ENCODE measurements at places on chromosomes 6 and 20.

- DNase-seq = no peak
Observed at GRCh38 chr6:162887981-162888689, 160.4 kb downstream of the PACRG start.

DNA sequence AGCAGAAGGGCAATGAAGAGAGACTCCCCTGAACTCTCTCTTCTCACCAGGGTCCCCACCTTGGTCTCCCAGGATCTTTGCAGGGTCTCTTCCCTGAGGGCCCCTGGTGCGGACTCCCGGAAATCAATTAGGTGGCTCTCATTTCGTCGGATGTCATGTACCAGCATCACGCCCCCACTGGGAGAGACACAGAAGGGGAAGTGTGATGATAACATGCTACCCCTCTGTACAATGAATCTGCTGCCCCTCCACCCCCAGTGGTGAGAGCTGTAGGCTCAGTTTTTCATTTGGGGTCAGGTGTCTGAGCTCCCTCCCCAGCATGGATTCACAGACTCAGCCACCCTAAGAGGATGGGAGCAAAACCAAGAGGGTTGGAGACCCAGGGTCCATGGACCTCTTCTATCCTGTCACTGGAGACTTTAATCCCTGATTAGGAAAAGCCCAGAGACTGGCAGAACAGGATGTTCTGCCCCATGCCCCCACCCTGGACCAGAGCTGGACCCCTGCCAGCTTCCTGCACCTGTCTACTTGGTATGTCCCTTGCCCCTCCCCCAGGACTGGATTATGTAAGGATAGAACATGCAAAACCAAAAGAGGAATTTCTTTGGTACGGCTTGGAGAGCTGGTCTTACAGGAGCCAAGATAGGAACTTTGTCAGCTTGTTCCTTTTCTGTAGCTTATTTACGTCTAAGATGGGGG, 11.1 kb downstream of the GGT7 start:
- no peak for DNase-seq

DNA sequence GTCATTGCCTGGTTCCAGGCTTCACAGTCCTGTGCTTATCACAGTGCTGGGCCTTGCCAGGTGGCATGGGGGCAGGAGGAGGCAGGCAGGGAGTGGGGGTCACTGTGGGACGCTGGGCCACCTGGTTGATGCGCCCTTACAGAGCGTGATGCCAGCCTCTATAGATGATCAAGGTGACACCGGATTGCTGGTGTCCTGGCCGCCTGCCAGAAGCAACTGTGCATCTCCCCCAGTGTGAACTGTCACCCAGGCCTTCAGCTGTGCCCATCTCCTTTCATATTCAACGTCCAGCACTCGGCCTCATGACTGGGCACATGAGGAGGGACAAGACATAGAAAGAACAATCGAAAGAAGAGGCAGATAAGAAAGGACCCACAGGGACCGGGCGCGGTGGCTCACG, 318.9 kb downstream of the TAF4 start:
- DNase-seq = no peak

- DNase-seq = no peak
Observed at GRCh38 chr6:1878330-1878729, 268.6 kb downstream of the FOXC1 start.

DNA sequence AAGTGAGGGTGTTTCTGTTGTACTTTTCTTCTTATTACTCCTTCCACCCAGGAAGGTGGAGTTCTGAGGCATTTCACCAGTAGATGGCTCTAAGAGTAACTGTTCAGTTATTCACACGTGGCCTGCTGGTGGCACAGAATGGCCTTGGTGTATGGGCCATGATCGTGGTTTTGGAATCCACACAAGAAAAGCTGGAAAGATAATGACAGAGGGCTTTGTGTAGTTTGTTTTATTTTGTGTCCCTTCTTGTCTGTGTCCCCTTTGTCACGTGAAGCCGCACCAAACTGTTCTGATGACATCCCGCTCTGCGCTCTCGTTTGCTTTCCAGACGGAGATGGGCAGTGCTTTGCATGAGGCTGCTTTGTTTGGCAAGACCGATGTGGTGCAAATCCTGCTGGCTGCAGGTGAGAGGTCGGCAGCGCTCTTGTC, 93.4 kb downstream of the ANKS1A start:
- DNase-seq = no peak

- DNase-seq = no peak
Observed at GRCh38 chr6:18058429-18058828, 64.0 kb downstream of the NHLRC1 start.

GRCh38 chr6:37041521-37041920, 36.1 kb downstream of the FGD2 start:
- DNase-seq = no peak

DNA sequence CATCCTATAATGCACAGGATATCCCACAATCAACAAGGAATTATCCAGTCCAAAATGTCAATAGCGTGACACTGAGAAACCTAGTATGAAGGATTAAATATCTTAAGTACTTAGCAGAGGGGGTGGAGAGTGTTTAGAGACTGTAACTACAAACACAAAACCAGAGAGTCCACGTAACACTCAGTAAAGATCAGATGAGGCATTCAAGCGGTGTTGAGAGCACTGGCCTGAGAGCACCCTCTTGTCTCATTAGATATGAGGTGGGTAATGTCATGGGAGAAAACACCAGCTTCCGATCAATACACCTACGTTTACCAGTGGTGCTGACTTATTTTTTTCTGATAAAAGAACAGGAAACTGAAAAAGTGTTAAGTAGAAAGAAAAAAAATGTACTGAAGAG, 2.3 kb downstream of the FAM184A start:
- no peak for DNase-seq

GRCh38 chr6:1184318-1184717, 127.6 kb upstream of the FOXQ1 start:
- no peak for DNase-seq

DNA sequence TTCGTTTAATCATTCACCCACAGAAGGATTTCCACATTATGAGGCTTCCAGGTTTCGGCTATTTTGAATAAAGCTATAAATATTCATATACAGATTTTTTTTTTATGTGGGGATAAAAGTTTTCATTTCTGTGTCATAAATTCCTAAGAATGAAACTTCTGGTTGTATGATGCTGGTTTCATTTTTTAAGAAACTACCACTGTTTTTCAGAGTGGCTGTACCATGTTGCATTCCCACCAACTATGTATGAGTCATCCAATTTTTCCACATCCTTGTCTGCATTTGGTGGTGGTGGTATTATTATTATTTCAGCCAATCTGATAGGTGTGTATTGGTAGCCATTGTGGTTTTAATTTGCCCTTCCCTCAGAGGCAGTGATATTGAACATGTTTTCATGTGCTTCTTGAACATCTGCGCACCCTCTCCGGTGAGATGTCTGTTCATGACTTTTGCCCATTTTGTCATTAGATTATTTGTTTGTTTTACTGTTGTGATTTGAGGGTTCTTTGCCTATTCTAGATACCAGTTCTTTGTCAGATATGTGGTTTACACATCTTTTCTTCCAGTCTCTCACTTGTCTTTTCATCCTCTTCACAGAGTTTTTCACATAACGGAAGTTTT, 75.5 kb downstream of the DOK5 start:
- no peak for DNase-seq

DNA sequence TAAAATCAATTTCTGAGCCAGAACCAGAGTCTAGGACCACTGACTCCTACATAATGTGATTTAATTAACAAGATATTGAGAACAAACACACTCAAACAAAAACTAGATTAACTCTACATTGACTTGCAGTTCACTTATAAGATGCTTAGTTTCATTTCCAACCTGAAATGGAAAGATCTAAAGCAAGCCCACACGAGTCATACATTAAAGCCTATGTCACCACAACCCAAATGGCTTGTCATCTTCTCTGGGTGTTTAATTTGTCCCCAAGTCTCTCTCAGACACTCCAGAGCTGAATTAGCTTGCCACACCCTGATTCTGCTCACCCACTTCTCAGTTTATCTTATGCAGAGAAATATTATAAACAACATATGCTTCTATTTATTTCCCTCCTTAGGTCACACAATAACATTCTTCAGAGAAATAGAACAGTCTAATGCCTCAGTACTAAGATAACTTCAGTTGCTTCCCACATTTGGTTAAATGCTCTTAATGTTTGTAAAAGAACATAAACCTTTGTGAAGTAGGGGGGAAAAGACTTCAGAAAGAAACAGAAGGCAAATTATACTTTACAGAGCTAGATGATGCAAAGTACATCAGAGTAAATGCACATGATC, 8.8 kb upstream of the FBXO30 start:
- DNase-seq = no peak

DNA sequence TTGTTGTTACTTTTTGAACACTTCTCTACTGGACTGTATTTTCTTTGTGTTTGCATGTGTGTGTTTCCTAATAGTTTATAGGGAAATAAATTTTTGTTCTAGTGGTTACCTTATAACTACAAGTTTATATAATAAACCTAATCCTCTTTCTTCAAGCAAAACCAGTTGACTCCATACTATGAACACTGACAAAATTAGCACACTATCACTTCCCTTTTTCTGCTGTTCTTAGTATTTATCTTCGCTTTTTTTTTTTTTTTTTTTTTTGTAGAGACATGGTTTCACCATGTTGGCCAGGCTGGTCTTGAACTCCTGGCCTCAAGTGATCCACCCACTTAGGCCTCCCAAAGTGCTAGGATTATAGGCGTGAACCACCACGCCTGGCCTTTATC, 25.0 kb upstream of the C6orf62 start:
- no peak for DNase-seq

DNA sequence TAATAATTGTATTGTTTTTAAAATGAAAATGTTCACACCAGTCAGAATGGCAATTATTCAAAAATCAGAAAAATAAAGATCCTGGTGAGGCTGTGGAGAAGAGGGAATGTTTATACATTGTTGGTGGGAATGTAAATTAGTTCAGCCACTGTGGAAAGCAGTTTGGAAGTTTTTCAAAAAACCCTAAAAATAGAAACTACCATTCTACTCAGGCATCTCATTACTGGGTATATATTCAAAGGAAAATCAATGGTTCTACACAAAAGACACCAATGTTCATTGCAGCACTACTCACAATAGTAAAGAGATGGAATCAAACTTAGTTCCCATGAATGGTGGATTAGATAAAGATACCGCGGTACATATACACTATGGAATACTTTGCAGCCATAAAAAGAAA, 461.5 kb upstream of the ADGRB3 start:
- no peak for DNase-seq

DNA sequence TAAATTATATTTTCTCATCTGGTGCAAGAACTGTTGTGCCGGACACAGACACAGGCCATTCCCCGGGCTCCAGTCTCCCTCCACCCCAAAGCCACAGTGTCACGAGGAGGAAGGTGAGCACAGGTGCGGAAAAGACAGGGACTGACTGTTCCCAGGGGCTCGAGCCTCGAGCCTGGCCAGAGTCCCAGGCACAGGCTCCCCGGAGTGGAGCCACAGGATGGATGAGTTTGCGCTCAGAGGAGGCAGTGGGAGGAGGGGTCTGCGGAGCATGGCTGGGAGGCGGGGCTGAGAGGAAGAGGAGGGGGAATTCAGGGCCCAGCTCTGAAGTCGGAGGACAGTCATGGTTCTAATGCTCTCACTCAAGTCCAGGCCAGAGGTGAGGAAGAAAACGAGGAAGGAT, 284.8 kb downstream of the SMOC2 start:
- DNase-seq = no peak

DNA sequence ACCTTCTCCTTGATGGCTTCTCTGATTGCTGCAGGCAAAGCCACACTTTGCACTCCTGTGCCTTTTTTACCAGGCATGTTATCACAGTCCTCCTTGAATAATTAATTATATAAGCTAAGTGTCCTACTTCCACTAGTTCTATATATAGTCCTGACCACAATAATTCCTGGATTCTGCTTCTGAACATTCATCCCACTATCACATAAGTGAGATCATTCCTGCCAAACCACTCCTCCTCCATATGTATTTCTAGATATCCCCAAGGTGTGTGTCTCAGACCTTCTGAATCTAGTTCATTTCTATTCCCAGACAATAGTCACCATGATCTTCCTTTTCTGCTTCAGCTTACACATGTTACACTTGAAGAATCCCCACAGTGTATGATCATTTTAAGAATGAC, 1237.5 kb upstream of the MAP3K7 start:
- no peak for DNase-seq

Data from endothelial cell (in vitro differentiated cells).